ENCODE measurements at places on chromosomes 11 and 22. TPM values are rescaled to one million over a fixed set of nuclear protein-coding genes. Genes with fewer than 3 reads are reported as not detected.

The KDM4E gene
- not detected for polyA plus RNA-seq

DNA sequence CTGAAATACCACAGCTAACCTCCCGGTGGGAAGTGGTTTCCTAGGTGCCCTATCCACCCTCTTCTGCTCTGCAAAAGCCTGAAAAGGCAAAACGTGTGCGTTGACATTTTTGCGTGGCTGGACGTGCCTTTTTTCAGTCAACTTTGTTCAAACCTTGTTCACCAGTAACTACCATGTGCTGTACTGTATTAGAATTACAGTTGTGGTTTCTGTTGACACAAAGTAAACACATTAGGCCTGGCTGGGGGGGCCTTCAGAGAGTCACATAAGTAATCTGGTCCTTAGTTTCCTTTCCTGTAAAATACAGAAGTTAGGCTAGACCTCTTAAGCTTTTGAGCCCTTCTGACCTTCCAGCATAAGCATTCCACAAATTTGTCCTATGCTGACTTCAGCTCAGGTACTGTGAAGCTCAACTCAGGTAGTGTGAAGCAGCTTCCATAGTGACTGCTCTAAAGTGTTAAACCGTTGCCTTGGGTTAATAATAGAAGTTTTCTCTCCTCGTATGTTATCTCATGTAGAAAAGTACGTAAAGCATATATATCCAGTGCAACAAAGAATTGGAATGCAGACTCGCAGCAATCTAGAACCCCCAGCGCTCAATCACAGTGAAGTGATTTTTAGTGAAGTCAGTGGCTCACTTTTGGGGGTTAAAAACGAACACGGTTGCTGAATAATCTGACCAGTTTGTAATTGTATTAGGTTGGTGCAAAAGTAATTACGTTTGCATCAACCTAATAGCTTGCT is 1.8 kb downstream of the EWSR1 start:
- DNase-seq: no peak
- peak overlapping the region; percentile 76 for H3K4me3 ChIP-seq
- no peaks in the 10 kb centered on the region for H3K27me3 ChIP-seq
- H3K27ac ChIP-seq: peak overlapping the region; percentile 99
- H3K4me1 ChIP-seq: peaks cover 61% of the 10 kb centered on the region
- H3K36me3 ChIP-seq: peaks cover 42% of the 10 kb centered on the region

DNA sequence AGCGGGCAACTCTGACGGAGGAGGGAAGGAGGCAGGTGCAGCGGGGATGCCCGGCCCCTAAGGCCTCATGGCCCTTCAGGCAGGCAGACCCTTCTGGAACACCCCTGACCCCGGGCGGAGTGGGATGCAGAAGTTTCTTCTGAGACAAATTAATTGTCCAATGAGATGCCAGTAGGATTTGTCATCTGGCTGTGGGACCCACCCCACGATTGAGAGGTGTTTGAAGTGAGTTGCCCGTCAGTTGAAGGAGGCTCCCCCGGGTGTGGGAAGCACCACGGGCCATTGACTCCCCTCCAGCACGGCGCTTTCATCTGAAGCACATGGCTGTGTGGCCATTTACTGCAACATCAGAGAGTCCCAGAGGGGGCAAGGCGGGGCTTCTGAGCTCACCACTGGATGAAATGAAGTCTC is 527.8 kb downstream of the BRD1 start:
- H3K27me3 ChIP-seq: peaks cover 35% of the 10 kb centered on the region
- no peaks in the 10 kb centered on the region for H3K36me3 ChIP-seq
- no peak for DNase-seq
- no peak overlapping the region for H3K27ac ChIP-seq

DNA sequence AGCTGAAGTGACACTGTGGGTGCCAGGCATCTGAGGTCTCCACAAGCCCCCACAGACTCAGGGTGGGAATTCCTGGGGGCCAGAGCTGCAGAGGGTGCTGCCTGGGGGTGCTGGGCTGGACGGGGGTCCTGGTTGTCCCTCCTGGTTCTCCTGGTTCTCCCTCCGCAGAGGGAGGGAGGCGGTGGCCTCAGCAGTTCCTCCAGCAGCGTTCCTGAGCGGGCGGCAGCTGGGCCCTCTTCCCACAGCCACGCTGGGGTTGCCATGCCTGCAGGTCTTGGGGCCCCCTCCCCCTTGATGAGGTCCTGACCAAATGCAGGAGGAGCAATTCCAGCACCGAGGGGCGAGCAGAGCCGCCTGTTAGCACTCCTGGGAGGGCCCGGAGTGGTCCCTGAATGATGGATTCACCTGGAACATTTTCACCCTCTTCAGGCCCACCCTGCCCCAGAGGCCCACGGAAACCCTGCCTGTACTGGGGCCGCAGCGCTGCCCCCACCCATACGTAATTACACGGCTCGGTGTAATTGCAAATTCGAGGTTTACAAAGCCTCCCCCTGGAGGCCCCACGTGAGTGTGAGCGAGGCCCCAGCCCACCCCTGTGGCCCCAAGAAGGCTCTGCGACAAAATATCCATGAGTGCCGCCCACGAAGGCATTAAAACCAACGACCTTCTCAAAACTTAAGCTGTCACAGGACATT is 635 bp downstream of the C11orf21 start:
- H3K27ac ChIP-seq: peak overlapping the region; percentile 94
- H3K36me3 ChIP-seq: no peaks in the 10 kb centered on the region
- peaks cover 13% of the 10 kb centered on the region for H3K4me1 ChIP-seq
- H3K4me3 ChIP-seq: no peak overlapping the region
- DNase-seq: no peak

The PNPLA3 gene
- 0.29 TPM for polyA plus RNA-seq

DNA sequence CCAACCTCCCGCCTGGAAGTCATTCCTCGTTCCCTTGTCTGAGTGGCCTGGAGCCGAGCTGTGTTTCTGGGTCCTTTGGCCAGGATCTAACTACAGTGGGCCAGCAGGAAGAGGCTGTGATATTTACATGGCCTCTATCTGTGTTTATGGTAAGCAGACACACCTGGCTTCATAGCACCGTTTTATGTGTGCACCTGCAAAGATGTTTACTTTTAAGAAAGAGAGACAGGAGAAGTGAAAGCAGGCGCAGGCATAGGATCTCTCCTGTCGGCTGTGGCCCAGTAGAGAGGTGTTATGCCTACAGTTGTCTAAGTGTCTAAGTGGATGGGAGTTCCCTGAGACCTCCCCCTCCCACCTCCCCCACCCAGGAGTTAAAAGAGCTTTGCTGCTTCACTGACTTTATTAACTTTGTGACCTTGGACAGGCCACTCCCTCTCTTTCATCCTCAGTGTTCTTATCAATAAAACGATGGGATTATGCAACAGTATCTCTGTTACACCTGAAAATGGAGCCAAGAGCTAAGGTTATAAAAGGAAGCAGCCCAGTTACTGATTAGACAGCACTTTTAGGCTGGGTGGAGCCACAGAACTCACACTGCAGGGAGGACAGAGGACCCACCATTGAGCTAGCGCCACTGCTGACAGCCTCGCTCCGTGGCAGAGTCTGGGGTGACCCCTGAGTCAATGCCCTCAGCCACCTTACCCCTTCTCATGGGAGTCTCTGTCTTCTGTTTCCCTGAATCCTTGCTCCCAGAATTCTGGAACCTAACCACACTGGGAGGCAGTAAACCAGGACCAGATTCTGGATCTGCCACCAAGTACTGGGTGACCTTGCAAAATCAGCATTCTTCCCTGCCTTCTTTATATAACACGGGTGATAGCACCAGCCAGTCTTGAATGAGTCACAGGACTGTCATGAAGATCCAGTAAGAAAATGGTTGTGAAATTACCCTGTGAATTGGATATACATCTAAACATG is 22.0 kb downstream of the ST14 start:
- H3K27ac ChIP-seq: peak overlapping the region; percentile 71
- no peak overlapping the region for H3K4me3 ChIP-seq
- H3K4me1 ChIP-seq: peaks cover 50% of the 10 kb centered on the region
- H3K36me3 ChIP-seq: no peaks in the 10 kb centered on the region

The AIFM3 gene
- 0.29 TPM for polyA plus RNA-seq

The TSKU gene
- polyA plus RNA-seq: 6.6 TPM

DNA sequence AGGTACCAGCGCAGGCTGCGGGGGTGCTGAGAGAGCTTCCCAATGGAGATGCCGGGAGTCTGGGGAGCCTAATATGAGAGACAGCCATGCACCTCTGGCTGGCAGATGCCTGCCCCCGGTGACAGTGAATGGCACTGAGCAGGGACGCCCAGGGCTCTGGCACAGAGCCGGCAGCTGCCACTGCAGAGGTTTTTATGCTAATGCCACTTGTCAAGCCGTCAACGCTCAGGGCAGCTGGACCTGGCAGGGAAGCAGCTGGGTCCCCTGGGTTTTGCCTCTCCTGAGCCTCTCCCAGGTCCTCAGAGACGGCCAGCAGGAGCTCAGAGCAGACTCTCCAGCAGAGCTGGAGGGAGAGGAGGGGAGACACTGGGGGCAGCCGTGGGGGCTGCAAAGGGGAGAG is 573.6 kb downstream of the BUD13 start:
- no peak overlapping the region for H3K27ac ChIP-seq
- peak; percentile 61 for DNase-seq
- H3K36me3 ChIP-seq: no peaks in the 10 kb centered on the region

GRCh38 chr22:40628354-40629042 is 8.0 kb downstream of the MRTFA start:
- H3K4me3 ChIP-seq: no peak overlapping the region
- H3K27me3 ChIP-seq: no peaks in the 10 kb centered on the region
- H3K4me1 ChIP-seq: peaks cover 32% of the 10 kb centered on the region
- no peak overlapping the region for H3K27ac ChIP-seq

GRCh38 chr11:1071571-1072115 is 3.0 kb upstream of the MUC2 start:
- no peaks in the 10 kb centered on the region for H3K36me3 ChIP-seq
- peaks cover 12% of the 10 kb centered on the region for H3K4me1 ChIP-seq
- H3K4me3 ChIP-seq: no peak overlapping the region
- no peaks in the 10 kb centered on the region for H3K27me3 ChIP-seq
- DNase-seq: peak; percentile 15
- H3K27ac ChIP-seq: peak overlapping the region; percentile 36

The PHETA2 gene
- polyA plus RNA-seq: 5.1 TPM

DNA sequence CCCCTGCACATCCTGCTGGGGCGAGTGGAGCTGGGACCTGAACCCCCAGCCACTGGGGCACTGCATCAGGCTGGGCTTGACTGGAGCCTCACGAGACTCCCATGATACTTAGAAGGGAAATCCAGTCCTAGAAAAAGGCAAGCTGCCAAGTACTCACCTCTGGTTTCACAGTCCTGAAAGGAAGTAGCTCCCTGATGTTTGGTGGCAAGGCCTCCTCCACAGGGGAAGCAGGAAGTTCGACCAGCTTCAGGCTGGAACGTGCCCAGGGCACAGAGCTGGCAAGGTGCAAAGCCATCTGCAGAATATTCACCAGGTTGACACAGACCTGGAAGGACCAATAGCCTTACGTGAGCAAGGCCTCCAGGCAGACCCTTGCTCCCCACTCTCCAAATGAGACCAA is 26.8 kb upstream of the NRIP3 start:
- H3K27ac ChIP-seq: no peak overlapping the region
- H3K36me3 ChIP-seq: peaks cover under 1% of the 10 kb centered on the region
- H3K27me3 ChIP-seq: no peaks in the 10 kb centered on the region
- H3K4me1 ChIP-seq: no peaks in the 10 kb centered on the region
- DNase-seq: no peak

DNA sequence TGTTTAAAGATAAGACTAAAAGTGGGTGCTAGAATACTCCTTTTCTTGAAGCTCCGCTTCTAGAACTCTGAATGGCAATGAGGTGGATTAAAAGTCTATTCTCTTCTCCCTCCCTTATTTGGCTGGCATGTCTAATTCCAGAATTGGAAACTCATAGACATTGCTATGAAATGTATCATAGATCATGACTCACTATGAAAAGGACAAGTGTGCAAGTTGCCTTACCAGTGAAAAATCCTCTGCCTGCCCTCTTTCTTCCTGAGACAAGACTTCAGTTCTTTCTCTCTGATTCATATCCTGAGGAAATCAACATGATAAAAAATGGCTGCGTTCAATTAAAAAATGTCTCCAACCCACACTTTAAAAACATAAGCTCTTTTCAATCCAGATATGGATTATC is 73.2 kb upstream of the BLID start:
- H3K27me3 ChIP-seq: no peaks in the 10 kb centered on the region
- H3K4me1 ChIP-seq: no peaks in the 10 kb centered on the region
- H3K4me3 ChIP-seq: no peak overlapping the region
- no peak overlapping the region for H3K27ac ChIP-seq

DNA sequence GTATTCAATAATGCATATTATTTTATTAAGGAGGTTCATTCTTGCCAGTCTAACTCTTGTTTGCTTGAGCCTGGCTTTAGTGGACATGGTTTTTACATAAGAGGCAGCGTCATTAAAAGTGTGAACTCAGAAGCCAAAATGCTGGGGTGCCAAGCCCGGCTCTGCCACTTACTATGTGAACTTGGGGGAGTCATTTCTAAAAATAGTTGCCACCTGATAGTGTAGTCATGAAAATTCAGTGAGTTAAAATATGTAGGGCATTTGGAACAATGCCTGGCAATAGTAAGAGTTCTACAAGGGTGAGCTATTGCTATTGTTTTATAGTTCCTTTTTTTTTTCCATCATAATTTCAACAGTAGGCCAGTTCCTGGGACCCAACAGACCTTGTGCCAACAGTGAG is 49.9 kb downstream of the TENM4 start:
- no peak for DNase-seq
- H3K4me3 ChIP-seq: no peak overlapping the region
- no peaks in the 10 kb centered on the region for H3K36me3 ChIP-seq
- H3K27me3 ChIP-seq: no peaks in the 10 kb centered on the region
- H3K27ac ChIP-seq: no peak overlapping the region
- no peaks in the 10 kb centered on the region for H3K4me1 ChIP-seq

The PLXNB2 gene
- polyA plus RNA-seq: 71.0 TPM

DNA sequence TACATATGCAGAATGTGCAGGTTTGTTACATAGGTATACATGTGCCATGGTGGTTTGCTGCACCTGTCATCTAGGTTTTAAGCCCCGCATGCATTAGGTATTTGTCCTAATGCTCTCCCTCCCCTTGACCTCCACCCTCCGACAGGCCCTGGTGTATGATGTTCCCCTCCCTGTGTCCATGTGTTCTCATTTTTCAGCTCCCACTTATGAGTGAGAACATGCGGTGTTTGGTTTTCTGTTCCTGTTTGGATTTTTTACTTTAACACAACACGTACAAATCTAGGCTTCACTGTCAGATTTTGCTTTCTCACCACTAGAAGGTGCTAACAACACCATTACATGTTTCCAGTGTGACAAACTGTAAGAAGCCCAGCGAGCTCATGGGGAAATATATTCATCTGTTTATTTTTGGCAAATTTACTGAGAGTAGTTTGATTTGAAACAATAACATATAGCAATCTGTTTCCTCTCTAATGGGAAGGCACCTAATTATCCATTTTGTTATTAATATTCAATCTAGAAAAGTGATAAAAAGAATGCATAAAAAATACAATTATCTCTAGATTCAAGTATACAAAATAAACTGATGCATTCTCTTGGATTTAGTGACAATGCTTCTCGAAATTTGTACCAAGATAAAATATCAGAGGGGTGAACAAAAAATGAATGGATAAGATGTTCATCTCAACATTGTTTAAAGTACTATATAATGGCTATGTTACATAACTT is 23.2 kb upstream of the BIRC3 start:
- H3K36me3 ChIP-seq: no peaks in the 10 kb centered on the region
- DNase-seq: no peak
- no peak overlapping the region for H3K27ac ChIP-seq
- no peaks in the 10 kb centered on the region for H3K4me1 ChIP-seq

- H3K36me3 ChIP-seq: no peaks in the 10 kb centered on the region
- H3K27ac ChIP-seq: no peak overlapping the region
- no peak for DNase-seq
- peaks cover 7% of the 10 kb centered on the region for H3K4me1 ChIP-seq
- no peak overlapping the region for H3K4me3 ChIP-seq
- H3K27me3 ChIP-seq: peaks cover 44% of the 10 kb centered on the region
These were observed 4.9 kb downstream of the IGF2 start for GRCh38 chr11:2134022-2135010.

The NLRP10 gene
- not detected for polyA plus RNA-seq
